ENCODE measurements at places on chromosomes 12 and 14. TPM values are rescaled to one million over a fixed set of nuclear protein-coding genes. Genes with fewer than 3 reads are reported as not detected.

The SERPINA10 gene
- not detected for total RNA-seq

The ZC2HC1C gene
- total RNA-seq: 0.40 TPM

The ELK3 gene
- total RNA-seq: 47.2 TPM

The SLC10A1 gene
- not detected for total RNA-seq

The DNAI7 gene
- total RNA-seq: not detected

The TMEM63C gene
- 0.44 TPM for total RNA-seq

The BRAP gene
- 12.2 TPM for total RNA-seq

The RIN3 gene
- 3.7 TPM for total RNA-seq

The FAM234B gene
- 6.5 TPM for total RNA-seq

The NANOG gene
- not detected for total RNA-seq

The IRF9 gene
- total RNA-seq: 41.6 TPM

The SERPINA1 gene
- total RNA-seq: not detected

The WIF1 gene
- not detected for total RNA-seq

The AHNAK2 gene
- 21.8 TPM for total RNA-seq

The SPTB gene
- under 0.01 TPM for total RNA-seq

The ABCC9 gene
- under 0.01 TPM for total RNA-seq

The CDH24 gene
- 0.60 TPM for total RNA-seq

The TPPP2 gene
- total RNA-seq: not detected

The GYS2 gene
- not detected for total RNA-seq

The FGFR1OP2 gene
- 102 TPM for total RNA-seq

The STON2 gene
- 49.0 TPM for total RNA-seq

The KRT81 gene
- not detected for total RNA-seq

The EPYC gene
- not detected for total RNA-seq

The SSTR1 gene
- under 0.01 TPM for total RNA-seq

The CLEC9A gene
- total RNA-seq: not detected

The FLRT2 gene
- total RNA-seq: 139 TPM

The HVCN1 gene
- 2.2 TPM for total RNA-seq

The BEGAIN gene
- 0.20 TPM for total RNA-seq

The PRH2 gene
- total RNA-seq: not detected

The CCDC38 gene
- not detected for total RNA-seq

The LMO3 gene
- total RNA-seq: under 0.01 TPM

The PRKD1 gene
- 8.5 TPM for total RNA-seq

The ADAM20 gene
- total RNA-seq: 0.22 TPM

The VIPAS39 gene
- 20.3 TPM for total RNA-seq

The TSPAN19 gene
- total RNA-seq: under 0.01 TPM

The PRIMA1 gene
- total RNA-seq: not detected

The SMIM10L1 gene
- 4.6 TPM for total RNA-seq

The KRT82 gene
- total RNA-seq: not detected

The OAS1 gene
- total RNA-seq: 13.5 TPM

The CRIP2 gene
- total RNA-seq: 152 TPM

The LALBA gene
- not detected for total RNA-seq

The TAS2R19 gene
- total RNA-seq: 2.6 TPM

The CLEC2A gene
- not detected for total RNA-seq

The LRRC10 gene
- total RNA-seq: not detected

The PTPN6 gene
- 2.2 TPM for total RNA-seq

The ANKS1B gene
- total RNA-seq: 0.20 TPM

The GAS2L3 gene
- 17.7 TPM for total RNA-seq

The CCDC60 gene
- not detected for total RNA-seq

The ADCY6 gene
- 36.3 TPM for total RNA-seq

The OVCH1 gene
- under 0.01 TPM for total RNA-seq

The MANSC4 gene
- total RNA-seq: not detected

The RTL1 gene
- not detected for total RNA-seq

The AICDA gene
- total RNA-seq: not detected

The TIMM9 gene
- total RNA-seq: 12.0 TPM

The NPFF gene
- not detected for total RNA-seq

The GARIN6 gene
- total RNA-seq: not detected

The BIN2 gene
- not detected for total RNA-seq

The FAM222A gene
- 0.22 TPM for total RNA-seq
